Stimulated activated naive B cell treated with anti-CD40 and anti-IgM and Interleukin-4, amounts not matched to agents 10 μg/mL and 1 μg/mL and 100 μg/mL, for 72 hours (primary cell): ENCODE measurements at places on chromosomes 1 and 21.

GRCh38 chr1:51414811-51415210 lies 84.4 kb upstream of the TTC39A start:
- no peak for DNase-seq

- no peak for DNase-seq
Measured at GRCh38 chr1:195591917-195592672, 1016.1 kb downstream of the KCNT2 start.

DNA sequence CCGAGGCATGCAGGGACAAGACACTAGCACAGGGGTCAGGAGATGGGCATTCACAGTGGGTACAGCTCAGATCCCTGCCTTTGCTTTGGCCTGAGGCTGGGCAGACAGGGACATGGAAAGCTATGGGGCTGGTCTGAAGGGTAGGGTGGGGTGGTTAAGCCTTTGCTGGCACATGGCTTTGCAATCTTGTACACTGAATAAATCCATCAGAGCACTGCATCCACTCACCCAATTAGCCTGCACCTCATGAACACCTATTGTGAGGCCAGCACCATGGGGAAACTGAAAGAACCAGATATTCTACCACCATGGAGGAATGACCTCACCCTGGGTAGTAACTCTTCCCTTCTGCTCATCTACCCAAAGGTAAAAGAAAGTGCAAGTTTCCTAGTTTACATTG lies 199.6 kb upstream of the LMO4 start:
- no peak for DNase-seq

DNA sequence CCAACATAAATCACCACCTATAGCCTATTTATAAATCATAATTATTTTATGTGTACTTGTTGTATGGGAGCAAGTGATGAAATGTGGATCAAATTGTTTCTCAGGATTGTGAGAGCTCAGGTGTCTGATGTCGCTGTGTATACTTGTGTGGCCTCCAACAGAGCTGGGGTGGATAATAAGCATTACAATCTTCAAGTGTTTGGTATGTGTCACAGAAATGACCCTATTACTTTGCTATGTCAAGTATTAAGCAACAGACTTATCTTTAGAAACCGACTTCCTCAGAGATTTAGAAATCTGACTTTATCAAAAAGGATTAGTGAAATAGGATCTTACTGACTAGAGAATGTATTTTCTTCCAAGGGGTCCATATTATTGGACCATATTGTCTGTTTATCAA lies 280.9 kb downstream of the TPR start:
- no peak for DNase-seq

GRCh38 chr1:109668123-109668775 lies 392 bp downstream of the GSTM2 start:
- DNase-seq = no peak

DNA sequence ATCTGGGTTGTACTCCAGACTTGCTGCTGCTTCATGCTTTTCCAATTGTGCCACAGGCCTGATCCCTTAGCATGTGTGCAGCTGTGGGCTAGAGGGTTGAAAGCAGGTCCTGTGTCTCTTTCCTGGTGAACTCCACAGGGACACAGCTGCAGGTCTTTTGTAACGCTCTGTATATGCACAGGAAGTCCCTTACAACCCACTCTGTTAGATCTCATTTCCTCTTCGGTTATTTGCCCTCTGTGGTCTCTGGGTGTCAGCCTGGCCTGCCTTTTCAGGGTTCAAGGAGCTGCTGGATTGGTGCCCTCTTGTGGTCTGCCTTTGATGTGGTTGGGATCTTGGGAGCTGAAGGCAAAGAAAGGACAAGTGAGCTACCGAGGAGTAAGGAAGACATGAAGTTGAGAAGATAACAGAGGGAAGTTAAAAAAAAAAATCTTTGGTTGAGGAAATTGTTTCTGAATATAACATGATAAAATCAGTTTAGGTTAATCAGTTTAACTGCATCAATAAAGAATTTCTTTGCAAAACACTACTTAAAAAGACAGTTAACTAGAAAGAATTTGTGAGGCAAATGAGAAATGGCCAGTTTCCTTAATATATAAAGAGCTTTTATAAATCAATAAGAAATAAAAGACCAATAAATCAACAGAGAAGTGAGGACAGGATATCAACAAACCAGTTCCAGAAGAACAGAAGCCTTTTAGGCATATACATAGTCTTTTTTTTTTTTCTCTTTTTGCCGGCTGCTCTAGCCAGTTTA lies 44.1 kb downstream of the UCK2 start:
- DNase-seq = peak; percentile 64

DNA sequence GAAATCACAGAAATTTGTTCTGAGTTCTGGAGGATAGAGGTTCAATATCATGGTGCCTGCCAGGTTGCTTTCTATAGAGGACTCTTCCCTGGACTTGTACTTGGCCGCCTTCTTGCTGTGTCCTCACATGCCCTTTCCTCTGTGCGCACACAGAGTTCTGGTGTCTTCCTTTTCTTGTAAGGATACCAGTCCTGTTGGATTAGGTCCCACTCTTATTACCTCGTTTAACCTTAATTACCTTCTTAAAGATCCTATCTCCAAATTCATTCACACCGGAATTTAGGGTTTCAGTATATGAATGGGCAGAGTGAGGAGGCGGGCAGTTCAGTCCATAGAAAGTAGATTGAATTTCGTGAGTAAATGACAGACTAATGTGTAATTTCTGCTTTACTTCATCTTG lies 413.9 kb downstream of the NCAM2 start:
- no peak for DNase-seq

GRCh38 chr1:98205291-98206017 lies 284.6 kb upstream of the DPYD start:
- no peak for DNase-seq
